Activated CD8-positive, alpha-beta memory T cell treated with anti-CD3 and anti-CD28 coated beads, Interleukin-2, amount 10 ng/mL, durations not matched to agents 7 days and 5 days (primary cell): ENCODE measurements at places on chromosomes 6 and 20. TPM values are rescaled to one million over a fixed set of nuclear protein-coding genes. Genes with fewer than 3 reads are reported as not detected.

The LY6G5C gene
- total RNA-seq = 3.8 TPM

The BIRC7 gene
- total RNA-seq = not detected

The TDRD6 gene
- total RNA-seq = not detected

The TRIM31 gene
- total RNA-seq = not detected

The TUBE1 gene
- total RNA-seq = 28.7 TPM

The LTV1 gene
- total RNA-seq = 22.5 TPM

The DLK2 gene
- total RNA-seq = not detected

The SYCP2 gene
- 25.7 TPM for total RNA-seq

The SLC13A3 gene
- not detected for total RNA-seq

The PRR18 gene
- not detected for total RNA-seq

The FANCE gene
- total RNA-seq = 15.4 TPM

The HLA-DQB2 gene
- total RNA-seq = 4.2 TPM
